Stimulated activated CD4-positive, alpha-beta T cell treated with anti-CD3 and anti-CD28 coated beads, Interleukin-4, amount 100 ng/mL, for 24 hours (primary cell): ENCODE measurements at places on chromosomes 5 and 9.

GRCh38 chr5:119360905-119361593 is 5.2 kb downstream of the TNFAIP8 start:
- no peak for DNase-seq

DNA sequence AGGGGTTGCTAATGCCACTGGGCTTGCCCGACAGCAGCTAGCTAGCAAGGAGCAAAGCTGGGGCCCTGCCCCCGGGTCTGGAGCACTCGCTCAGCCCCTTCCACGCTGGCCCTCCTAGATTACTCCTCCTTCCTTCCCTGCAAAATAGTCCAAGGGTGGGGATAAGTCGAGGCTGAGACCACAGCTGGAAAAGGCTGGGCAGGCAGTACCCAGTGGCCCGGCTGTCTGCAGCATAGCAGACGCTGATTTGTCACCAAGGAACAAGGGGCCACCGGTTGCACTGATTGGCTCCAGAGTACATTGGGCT is 73.9 kb downstream of the ADAMTS2 start:
- DNase-seq: no peak

DNA sequence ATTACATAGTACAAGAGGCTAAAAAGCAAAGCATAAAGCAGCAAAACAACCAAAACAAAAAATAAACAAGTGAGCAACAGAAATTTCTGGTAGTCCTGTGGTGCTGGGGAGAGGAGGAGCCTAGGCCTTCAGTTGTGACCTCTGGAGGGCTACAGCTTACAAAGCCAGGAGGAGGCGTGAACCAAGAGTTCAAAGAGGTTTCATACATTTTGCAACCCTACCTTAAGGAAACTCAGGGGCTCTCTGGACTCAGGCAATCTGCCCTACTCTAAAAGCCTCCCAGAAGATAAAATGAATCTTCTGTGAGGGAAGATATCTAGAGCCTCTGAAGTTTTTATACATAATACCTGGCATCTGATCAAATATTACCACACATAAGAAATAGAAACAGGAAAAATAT is 187.4 kb downstream of the AGTPBP1 start:
- no peak for DNase-seq

DNA sequence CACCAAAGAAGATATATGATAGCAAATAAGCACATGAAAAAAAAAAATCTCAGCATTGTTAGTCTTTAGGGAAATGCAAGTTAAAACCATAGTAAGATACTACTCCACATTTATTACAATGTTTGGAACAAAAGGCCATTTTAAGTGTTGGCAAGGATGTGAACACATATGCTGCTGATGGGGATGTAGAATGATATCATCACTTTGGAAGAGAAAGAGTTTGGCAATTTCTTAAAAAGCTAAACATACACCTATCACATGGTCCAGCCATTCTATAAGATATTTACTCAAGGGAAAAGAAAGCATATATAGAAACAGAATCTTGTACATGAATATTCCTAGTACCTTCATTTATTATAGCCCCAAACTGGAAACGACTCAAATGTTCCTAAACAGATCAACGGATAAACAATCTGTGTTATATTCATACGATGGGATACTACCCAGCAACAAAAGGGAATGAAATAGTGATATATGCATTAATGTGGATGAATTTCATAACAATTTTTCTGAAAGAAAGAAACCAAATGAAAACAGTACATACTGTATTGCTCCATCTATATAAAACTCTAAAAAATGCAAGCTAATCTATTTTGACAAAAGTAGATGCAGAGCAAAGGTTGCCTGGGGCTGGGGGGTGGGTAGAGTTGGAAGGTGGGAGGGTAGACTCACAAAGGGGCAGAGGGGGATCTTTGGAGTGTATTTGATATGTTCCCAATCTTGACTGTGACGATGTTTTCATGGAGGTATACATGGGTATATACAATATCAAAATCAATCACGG is 45.7 kb upstream of the SMAD5 start:
- no peak for DNase-seq

GRCh38 chr5:45062044-45062443 is 253.3 kb downstream of the MRPS30 start:
- no peak for DNase-seq

DNA sequence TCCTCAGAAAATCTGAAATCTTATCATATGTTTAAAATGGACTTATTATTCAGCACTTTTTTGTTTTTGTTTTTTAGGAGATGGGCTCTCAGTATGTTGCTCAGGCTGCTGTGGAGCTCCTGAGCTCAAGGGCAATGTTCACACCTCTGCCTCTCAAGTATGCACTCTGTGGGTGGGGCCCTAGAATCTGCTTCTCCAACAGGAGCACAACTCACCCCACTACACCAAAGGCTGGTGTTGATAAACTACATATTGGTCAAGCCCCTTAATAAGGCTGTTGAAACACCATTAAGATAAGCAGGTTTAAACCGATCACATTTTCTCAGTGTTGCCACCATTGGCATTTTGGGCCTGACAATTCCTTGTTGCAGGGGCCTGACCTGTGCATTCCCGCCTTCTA is 131.6 kb downstream of the FANCC start:
- DNase-seq: no peak

- DNase-seq: no peak
Observed at GRCh38 chr5:180161420-180162303, 47.3 kb downstream of the RASGEF1C start.

DNA sequence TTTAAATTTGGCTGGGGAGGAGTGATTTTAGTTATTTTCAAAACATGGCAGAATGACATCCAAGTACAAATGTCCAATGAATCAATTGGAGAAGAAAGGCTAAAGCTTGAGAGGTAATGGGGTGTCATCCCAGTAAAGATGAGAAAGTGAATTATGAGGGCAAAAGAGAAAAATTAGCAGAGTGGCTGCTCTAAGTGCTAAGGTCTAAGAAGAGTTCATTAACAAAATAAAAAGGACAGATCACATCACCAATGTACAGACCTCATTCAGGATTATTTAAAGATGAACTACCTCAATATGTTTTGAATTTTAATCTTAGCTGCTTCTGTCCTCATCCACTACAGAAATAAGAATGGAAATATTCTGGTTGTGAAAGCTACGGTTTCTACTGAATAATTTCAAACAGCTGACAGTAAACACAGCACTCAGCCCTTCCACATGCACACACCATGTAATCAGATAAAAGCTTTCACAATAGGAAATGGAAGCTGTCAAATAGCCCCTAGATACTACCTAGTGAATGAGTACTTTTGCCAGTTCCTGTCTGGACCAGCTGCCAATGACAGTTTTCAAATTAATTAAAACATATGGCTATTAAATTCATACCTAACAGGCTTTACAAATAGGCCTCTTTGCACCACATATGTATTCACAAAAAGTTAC is 171.5 kb downstream of the SSBP2 start:
- no peak for DNase-seq

DNA sequence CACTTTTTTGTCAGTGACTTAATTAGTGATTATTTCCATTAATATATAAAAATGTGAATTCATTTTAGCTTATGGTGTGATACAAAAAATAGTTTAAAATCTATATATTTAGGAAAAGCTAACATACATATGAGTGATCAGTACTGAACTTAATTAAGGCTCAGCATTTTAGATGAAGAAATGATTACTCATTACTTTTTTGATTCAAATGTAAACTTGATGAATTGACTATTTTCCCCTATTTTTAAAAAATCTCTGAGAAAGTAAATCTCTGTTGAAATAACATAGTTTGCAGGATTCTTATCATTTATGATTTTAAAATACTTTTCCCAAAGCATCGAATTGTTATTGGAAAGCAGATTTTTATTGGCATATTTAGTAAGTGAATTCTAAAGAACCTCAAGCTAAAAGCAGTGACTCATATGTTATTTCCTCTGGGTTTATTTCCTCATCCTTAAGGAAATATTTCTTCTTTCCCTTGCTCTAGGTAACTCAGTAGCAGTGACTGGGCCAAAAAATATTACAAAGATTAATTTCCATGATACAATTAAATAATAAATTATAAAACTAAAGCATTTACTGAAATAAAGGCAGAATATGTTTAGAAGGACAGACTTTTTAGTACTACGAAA is 290.6 kb downstream of the FER start:
- DNase-seq: no peak

DNA sequence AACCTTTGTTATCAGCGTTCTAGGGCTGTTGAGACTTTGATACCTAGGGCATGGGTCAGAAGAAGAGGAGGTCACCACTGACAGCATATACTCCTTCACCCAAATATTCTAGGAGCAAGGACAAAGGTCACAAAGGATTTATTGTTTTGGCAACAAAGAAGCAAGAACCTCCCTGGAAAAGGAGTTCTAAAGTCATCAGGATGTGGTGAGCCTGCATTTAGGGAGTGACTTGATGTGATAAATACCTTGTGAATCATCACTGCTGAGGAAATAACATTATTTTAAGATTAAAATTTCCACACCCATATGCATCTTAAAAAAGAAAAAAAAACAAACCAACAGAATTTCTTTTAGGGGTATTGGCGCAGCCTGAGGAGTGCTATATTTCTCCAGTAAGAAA is 13.9 kb downstream of the IFNA1 start:
- DNase-seq: no peak
